ENCODE measurements at places on chromosomes 2 and 18. TPM values are rescaled to one million over a fixed set of nuclear protein-coding genes. Genes with fewer than 3 reads are reported as not detected.

The KHK gene
- 10.6 TPM for total RNA-seq

The CD302 gene
- total RNA-seq, result 0.19 TPM

The ORC4 gene
- 32.5 TPM for total RNA-seq

The C2orf49 gene
- 24.1 TPM for total RNA-seq

- no peak for DNase-seq
Observed at GRCh38 chr2:196252408-196253115, 81.2 kb upstream of the STK17B start.

DNA sequence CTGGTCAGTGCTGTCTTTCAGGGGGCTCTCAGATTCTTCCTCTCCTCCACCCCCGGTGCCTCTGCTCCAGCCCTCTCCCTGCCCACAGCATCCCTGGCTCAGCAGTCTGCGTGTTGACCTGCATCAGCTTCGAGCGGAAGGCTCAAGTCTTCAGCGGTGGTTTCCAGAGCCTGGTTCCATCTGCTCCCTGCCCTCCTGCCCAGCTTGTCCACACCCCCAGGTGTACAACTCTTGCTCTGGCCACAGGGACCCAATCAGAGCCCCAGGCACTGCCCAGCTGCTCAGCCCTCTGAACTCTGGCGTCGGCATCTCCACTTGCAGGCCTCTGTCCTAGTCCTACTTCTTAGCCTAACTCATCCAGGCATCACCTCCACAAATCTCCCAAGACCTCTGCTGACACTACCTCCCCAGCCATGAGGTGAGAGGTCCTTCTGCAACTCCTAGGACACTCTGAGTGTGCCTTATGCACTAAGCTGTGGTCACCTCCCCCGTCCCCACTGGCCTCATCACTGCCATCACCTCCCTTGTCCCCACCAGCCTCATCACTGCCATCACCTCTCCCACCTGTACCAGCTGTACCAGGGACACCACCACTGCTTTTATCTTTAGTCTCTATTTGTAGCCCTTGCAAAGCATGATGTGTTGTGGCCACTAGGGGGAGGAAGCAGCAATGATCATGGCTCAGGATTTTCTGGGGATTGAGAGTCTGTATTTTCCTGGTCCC lies 60.9 kb downstream of the EDAR start:
- DNase-seq, result peak; percentile 33

DNA sequence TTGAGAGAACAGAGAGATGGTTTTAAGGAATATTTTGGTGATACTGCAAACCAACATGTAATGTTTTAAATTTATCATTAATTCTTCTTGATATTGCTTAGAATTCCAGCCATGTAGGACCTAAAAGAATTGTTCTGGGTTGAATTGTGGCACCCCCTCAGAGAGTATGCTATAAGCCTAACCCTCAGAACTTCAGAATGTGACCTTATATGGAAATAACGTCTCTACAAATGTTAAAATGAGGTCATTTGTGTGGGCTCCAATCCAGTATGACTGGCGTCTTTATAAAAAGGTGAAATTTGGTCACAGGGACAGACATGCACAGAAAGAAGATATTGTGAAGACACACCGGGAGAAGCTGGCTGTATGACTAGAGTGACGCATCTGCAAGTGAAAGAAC lies 193.6 kb downstream of the NRXN1 start:
- DNase-seq, result no peak

GRCh38 chr2:182330451-182331305 lies 96.2 kb downstream of the PDE1A start:
- no peak for DNase-seq

DNA sequence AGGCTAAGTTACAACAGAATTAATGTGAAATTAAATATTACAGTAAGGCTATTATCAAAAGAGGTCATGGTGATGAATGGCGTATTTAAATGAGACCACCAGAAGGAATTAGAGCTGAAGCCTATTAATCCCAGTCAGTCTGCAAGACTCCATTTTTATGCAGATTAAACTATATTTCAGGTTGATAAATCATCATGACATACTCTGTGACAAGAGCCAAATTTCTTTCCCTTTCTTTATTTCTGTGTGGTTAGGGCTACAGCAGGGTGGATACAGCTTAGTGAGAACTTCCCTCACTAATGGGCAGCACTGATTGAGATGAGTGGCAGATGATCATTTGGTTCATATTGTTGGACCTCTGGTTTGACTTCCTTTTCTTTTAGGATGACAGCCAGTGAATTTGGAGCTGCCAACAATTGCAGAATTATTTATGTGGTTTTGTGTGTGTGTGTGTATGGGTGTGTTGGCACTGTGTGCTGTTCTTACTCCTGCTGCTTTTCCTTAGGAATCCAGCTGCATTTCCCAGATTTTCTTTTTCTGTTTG lies 481.3 kb downstream of the PIK3C3 start:
- DNase-seq, result no peak

GRCh38 chr2:98736464-98736889 lies 5.5 kb upstream of the MGAT4A start:
- DNase-seq, result no peak

DNA sequence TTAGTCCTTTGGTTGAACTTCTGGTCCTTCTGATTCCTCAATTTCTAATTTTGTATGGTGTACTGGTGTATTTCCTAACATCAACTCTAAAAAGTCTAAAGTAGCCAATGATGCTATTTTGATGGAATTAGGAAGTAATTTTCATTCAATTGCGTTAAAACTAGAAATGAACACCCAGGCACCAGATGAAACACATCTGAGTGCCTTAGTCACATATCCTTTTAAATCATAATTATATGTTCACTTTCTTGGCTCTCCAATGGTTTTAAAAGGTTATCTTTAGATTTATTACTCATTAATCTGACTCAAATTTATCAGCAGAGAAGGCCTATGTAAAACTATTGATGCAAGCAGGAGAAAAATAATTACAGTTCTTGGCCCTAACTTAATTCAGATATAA lies 119.7 kb downstream of the GAREM1 start:
- DNase-seq, result no peak

DNA sequence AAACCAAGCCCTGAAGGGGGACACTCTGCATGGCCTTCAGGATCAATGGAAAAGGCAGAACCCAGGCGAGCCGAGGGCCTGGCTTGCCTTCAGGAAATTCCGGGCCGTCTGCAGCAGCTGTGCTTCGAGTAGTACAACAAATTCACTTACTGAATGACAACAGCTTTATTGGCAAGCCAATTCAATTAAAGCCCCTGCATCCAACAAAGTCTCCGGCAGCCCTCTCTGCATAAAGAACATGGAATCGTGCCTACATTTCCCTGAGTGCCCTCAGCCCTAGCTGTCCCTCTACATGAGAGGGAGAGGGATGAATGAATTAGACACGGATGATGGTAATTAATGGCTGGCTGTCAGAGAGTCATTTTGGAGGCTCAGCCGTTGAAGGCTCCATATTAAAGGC lies 189.0 kb downstream of the BCL11A start:
- DNase-seq, result no peak

GRCh38 chr2:7552825-7553570 lies 635.8 kb downstream of the RNF144A start:
- no peak for DNase-seq

GRCh38 chr2:30865892-30866681 lies 58.8 kb upstream of the CAPN13 start:
- DNase-seq, result no peak

- DNase-seq, result no peak
Observed at GRCh38 chr18:45448871-45449270, 166.4 kb upstream of the SLC14A2 start.

- no peak for DNase-seq
Observed at GRCh38 chr2:67337903-67338302, 59.2 kb upstream of the ETAA1 start.

DNA sequence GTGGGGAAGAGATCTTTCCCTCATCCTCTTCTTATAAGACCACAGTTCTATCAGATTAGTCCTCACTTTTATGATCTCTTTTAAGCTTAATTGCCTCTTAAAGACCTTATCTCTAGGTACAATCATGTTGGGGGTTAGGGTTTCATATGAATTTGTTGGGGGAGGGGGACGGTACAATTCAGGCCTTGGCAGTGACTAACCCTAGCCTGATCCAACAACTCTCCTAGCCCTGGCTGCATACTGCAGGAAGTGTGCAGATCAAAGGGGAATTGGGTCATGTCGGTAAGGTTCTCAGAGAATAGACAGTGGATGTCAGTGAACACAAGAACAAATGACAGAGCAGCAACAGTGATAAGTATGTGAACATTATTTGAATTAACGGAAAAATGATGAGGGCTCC lies 16.4 kb downstream of the CAPN13 start:
- no peak for DNase-seq

Data from activated naive CD4-positive, alpha-beta T cell treated with anti-CD3 and anti-CD28 coated beads, Interleukin-2, amount 50 U/mL, for 72 hours (primary cell).